ENCODE measurements at places on chromosomes 16 and 17.

GRCh38 chr16:79589601-79590102 is 10.9 kb downstream of the MAF start:
- DNase-seq = no peak

DNA sequence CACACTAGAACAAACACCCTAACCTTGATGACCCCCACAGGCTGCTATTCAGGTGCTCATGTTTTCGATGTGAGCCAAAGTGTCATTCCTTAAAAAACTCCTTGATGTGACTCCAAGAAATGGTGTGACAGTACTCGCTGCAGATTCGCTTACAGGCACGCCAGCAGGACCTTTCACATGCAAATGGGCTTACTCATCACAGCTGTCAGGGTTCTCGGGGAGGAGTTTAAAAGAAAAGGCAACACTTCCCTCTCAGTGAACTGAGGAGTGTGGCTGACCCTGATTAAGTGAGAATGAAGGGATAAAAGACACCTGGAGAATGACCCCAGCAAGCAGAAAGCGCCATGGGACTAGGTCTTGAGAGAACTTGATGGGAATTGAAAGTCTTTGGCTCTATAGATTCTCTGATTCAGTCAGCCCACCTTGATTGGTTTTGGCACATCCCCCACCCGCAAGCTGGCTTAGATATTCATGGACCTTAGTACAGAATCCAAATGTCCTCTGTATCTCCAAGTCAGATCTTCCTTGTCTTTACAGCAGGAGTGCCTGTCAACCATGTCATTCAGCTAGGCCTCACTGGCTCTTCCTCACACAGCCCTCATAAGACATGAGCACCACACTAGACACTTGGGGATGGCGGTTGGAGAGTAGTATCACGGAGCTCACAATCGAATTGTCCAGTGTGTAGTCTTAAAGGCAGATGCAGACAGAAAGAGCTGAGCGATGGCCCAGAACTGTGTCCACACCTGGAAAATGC is 82.6 kb downstream of the HIC1 start:
- DNase-seq = no peak

DNA sequence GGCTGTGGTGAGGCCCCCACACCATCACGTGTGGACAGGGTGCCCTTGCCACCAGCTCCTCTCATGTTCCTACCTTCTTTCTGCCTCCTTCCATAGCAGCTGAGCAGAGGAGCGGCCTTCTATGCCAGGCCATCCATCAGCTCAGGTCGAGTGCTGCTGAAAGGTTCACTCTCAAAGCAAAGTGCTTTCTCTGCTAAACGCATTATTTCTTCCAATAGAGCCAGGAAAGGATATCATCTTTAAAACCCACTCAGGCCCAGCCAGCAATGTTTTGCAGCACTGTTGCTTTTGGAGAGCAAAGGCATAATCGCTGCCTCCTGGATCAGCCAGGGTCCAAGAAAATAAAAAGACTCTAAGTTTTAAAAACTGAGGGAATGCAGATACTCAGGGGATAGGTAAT is 54.9 kb upstream of the GPRC5B start:
- no peak for DNase-seq

DNA sequence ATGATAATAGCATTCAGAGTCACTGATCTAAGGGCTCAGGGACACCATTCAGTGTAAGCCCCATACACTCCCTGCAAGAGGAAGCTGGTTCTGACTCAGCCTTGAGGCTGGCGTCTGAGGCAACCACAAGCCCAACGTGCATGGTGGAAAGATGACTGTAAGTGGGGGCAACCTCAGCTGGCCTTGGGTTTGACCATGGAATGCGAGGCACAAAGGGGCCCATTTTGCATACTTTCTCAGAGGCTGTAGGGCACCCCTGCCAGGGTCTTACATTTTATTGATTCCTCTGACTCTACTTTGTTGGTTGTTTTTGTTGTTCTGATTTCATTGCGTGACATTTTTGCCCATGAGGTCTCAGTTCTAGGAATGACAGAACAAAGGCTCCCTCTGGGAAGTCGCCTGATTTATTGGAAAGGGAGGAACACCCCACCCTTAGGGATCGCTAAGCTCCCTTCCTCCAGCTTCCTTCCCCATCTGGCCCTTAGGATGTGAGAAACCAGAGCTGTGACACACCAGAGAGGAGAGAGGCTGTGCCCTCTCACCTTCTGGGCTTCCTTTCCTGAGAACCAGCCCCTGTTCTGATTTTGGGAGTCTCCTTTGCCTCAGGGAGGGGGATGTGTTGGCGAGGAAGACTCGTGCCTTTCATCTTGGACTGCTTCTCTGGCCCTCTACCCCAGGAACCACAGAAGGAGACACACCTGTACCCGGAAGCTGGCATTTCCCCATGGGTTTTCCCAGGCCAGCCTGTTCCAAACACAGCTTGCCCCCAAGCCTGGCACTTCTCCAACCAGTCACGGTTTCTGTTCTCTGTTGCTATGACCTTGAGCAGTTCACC is 5.6 kb upstream of the CIITA start:
- no peak for DNase-seq

- no peak for DNase-seq
Observed at GRCh38 chr17:28623696-28624095, 9.7 kb upstream of the RSKR start.

GRCh38 chr16:64910356-64910755 is 211.5 kb downstream of the CDH11 start:
- DNase-seq = peak; percentile 57

DNA sequence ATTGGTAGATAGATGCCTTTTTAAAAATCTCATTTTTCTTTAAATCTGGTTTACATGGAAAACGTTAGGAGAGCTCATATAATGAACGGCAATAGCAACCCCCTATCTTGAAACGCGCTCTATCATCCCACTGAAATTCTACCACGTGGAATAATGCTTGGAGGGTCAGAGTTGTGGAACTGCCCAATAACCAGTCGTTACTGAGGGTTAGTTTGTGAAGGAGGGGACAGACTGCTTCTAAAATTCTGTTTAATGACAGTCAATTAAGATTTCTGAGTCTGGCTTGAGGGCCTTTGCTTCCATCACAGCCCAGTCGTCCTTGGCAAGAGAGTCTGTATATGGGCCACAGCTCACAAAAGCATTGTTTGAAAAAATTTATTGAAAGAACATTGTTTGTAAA is 482 bp downstream of the IRF8 start:
- no peak for DNase-seq

- peak; percentile 98 for DNase-seq
Observed at GRCh38 chr16:87288753-87289362, 28.3 kb downstream of the C16orf95 start.

DNA sequence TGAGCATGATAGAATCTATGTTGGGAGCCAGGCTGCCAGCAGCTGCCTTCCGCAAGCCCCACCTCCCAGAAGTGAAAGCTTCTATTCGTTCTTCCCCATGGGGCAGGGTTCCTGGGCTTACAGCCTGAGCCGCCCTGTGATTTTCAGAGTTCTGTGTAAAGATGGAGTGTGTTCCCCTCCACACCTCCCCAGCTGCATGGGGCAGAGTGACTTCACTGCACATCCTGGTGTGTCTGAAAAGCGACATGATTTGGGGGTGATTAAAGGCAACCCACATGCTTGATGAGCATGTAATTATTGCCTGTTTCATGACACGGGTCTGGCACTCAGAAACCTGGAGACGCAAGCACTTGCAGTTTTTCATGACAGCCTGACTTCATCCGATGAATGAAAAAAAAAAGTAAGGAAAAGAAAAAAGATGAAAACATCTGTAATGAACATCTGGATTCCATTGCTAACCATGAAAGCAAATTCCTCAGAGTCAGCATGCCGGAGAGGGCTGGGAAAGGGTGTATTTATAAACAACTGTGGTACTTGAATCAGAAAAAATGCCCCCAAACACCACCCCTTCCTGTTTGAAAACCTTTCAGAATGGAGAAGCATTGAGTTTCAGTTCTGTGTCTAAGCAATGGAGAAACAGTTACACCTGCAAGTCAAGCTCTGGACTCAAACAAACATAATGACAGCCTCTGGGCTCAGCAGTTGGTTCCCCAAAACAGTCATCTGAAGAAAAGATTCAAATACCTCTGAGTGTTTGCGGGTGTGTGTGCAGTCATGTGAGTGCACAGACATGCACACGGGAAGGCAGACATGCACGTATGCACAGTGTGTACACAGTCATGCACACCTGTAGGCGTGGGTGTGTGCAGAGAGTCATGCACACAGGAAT is 266.0 kb downstream of the ENGASE start:
- peak; percentile 4 for DNase-seq

DNA sequence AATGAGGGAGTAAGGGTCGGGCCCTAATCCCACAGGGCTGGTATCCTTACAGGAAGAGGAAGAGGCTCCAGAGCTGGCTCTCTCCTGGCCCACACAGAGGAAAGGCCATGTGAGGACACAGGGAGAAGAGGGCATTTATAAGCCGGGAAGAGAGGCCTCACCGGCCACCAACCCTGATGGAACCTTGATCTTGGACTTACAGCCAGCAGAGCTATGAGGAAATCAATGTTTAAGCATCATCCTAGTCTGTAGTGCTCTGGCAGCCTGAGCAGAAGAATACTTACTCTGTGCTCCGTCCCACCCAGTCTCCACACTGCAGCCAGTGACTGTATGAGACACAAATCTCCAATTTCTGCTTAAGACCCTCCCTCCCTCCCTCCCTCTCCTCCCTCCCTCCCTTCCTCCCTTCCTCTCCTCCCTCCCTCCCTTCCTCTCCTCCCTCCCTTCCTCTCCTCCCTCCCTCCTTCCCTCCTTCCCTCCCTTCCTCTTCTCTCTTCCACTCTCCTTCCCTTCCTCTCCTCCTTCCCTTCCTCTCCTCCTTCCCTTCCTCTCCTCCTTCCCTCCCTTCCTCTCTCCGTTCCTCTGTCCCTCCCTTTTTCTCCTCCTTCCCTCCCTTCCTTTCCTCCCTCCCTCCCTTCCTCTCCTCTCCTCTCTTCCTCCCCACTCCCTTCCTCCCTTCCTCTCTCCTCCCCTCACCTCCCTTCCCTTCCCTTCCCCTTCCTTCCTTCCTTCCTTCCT is 8.9 kb upstream of the TMEM220 start:
- DNase-seq = no peak

- DNase-seq = no peak
Observed at GRCh38 chr17:65235284-65235683, 98.1 kb downstream of the RGS9 start.

- DNase-seq = no peak
Observed at GRCh38 chr17:78541488-78542206, 35.5 kb downstream of the DNAH17 start.

GRCh38 chr16:89706518-89707260 is 5.2 kb upstream of the SPATA2L start:
- DNase-seq = no peak

DNA sequence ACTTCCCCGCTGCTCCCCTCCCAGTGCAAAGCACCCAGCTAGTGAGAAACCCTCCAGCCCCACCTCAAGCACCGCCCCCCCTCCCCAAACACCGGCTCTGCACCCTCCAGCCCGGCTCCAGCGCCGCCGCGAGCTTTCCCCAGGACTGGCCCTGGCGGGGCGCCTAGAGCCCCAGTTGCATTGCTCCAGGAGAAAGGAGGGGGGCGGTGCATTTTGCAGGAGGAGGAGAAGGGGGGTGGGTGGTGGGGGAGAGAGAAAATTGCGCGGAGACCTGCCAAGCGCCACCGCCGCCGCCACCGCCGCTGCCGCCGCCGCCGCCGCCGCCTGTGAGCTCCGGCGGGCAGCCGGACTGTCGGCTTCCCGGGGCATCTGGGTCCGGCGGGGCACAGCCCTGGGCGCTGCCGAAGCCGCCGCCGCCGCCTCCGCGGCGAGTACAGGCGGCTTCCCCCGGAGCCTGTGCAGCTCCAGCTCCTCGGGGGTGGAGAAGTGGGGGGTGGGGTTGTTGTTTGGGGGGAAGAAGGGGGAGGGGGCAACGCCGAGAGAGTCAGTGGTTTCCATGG is 333 bp upstream of the NOG start:
- no peak for DNase-seq

GRCh38 chr17:78986649-78987328 is 7.1 kb upstream of the LGALS3BP start:
- DNase-seq = no peak

- no peak for DNase-seq
Observed at GRCh38 chr16:67731071-67731752, 12.1 kb upstream of the GFOD2 start.

DNA sequence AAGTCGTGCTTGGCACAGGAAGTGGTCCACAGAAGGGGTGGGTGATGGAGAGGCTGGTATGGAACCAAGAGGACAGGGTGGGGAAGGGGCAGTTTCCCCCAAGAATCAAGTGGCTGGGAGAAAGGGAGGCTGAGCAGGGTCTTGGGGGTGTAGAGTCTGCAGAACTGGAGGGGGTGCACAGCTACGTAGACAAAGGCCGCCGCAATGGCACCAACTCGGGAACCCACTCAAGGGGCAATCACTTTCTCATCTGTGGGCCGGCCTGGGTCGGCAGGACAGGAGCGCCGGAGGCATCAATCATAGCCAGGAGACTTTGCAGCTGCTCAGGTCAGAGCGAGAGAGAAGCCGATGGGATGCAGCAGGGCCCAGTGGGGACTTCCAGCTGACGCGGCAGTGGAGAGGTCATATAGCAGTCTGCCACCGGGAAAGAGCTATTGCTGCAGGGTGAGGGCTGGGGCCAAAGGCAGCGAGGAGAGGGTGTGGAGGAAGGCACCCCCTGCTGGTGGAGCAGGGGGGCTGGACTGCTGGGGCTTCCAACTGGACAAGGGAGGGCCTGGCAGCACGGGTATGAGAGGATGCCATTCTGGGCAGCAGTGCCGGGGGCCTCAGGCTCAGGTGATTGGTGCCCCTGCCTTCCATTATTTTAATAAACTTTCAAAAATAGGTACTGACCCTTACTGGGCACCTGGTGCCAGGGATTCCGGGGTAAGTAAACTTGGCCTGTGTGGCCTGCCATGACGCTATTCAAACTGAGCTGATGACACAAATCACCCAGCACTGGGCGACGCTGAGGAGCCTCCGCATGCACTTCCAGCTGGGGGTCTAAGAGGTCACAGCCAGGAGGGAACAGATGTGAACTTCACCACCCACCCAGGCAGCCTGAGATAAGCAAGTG is 52.5 kb upstream of the MTSS2 start:
- DNase-seq = peak; percentile 73

Data from HFF-Myc (cell line).